ENCODE measurements at places on chromosomes 13 and 19. TPM values are rescaled to one million over a fixed set of nuclear protein-coding genes. Genes with fewer than 3 reads are reported as not detected.

GRCh38 chr13:41969072-41969471 is 8.2 kb upstream of the VWA8 start:
- H3K36me3 ChIP-seq: no peaks in the 10 kb centered on the region
- no peak overlapping the region for H3K27ac ChIP-seq
- no peak for DNase-seq

DNA sequence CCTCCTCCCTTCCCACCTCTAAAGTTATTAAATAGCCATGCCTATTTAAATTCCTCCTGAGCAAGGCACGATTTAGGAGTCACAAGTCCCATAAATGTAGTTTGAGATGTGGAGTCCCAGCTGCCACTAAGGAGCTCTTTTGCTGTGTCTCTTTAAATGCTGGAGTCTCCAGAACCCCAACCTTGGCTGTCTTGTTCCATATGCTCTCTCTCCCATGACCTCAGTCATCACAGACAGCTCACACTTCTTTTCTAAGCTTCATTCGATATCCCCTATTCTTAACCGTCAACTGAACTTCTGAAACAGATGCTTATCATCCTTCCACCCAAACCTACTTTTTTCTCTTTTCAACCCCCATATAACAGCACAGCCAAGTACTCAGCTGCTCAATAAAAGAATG is 197.1 kb downstream of the VWA8 start:
- no peaks in the 10 kb centered on the region for H3K4me1 ChIP-seq
- DNase-seq: no peak
- no peaks in the 10 kb centered on the region for H3K36me3 ChIP-seq
- H3K27me3 ChIP-seq: no peaks in the 10 kb centered on the region
- H3K27ac ChIP-seq: no peak overlapping the region

GRCh38 chr19:51944798-51945552 is 17.7 kb downstream of the ZNF613 start:
- H3K36me3 ChIP-seq: peaks cover 76% of the 10 kb centered on the region
- no peak overlapping the region for H3K27ac ChIP-seq
- no peaks in the 10 kb centered on the region for H3K4me1 ChIP-seq
- no peak for DNase-seq

- DNase-seq: no peak
- no peaks in the 10 kb centered on the region for H3K27me3 ChIP-seq
- no peak overlapping the region for H3K27ac ChIP-seq
- H3K4me3 ChIP-seq: no peak overlapping the region
Measured at GRCh38 chr13:73274147-73274546, 215.3 kb downstream of the KLF5 start.

DNA sequence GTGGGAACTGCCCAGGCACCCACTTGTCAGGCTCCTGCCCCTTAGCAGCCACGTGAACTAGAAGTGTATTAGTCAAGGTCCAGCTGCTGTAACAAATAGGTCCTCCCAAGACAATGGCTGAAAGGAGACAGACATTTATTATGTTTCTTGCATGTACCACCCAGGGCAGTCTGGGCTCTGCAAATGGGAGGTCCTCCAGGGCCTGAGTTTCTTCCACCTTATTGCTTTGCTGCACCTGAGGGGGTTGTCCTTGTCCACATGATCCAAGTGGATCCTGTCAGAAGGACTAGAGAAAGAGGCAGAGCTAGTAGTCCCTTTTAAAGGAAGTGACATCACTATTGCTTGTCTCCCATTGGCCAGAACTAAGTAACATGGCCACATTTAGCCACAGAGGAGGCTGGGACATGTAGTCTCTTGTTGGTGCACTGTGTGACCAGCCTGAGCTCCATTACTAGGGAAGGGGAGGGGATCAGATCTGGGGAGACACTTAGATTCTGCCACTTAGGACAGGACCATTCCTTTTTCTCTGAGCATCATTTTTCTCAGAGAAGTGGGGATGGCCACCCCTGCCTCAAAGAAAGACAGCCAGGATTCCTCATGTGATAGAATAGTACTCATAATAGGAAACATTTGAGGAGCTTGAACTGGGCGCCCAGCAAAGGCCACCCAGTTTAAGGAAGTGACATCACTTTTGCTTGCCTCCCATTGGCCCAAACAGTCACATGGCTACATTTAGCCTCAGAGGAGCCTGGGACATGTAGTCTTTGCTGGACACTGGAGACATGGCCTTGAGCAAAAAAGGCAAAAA is 15.1 kb downstream of the CC2D1A start:
- no peaks in the 10 kb centered on the region for H3K4me1 ChIP-seq
- H3K27me3 ChIP-seq: no peaks in the 10 kb centered on the region
- peak; percentile 60 for DNase-seq
- peaks cover 53% of the 10 kb centered on the region for H3K36me3 ChIP-seq
- H3K4me3 ChIP-seq: no peak overlapping the region

DNA sequence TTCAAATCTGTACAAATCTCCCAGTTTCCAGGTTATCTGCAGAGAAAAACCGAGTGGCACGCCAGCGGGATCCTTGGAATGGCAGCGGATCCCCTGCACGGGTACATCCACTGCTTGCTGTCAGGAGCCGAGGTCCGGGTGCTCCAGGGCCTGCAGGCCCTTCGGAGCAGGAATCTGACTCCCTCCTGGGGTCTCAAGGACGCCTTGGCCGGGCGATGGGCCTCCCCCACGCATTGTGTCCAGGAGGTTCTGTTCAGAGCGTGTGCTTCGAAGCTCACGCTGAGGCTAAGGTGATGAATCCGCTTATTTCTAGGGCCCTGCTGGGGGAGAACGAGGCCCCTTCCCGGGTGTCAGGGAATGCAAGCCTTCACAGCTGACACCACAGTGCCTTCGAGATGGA is 148.9 kb downstream of the SOX1 start:
- H3K4me1 ChIP-seq: no peaks in the 10 kb centered on the region
- H3K4me3 ChIP-seq: no peak overlapping the region
- H3K27me3 ChIP-seq: peaks cover 34% of the 10 kb centered on the region
- no peak for DNase-seq
- H3K36me3 ChIP-seq: no peaks in the 10 kb centered on the region

GRCh38 chr19:32813862-32814425 is 55.6 kb downstream of the SLC7A9 start:
- H3K4me1 ChIP-seq: no peaks in the 10 kb centered on the region
- no peaks in the 10 kb centered on the region for H3K27me3 ChIP-seq
- no peaks in the 10 kb centered on the region for H3K36me3 ChIP-seq
- no peak for DNase-seq
- no peak overlapping the region for H3K4me3 ChIP-seq

DNA sequence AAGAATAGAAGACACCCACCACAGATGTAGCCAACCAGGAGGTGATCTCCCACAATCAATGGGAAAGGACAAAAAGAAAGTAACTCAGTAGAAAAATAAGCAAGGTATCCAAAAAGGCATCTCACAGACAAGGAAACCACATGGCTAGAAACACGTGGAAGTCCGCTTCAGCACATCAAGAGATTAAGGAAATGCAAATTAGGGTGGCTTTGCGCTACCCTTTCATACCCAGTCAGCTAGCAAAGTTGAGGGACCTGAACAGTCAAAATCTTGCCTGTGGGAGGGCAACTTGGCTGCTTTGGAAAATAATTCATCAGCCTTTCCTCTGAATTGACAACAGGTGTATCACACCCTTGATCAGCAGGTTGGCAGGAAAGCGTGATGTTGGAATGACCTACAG is 11.6 kb upstream of the UQCR11 start:
- no peaks in the 10 kb centered on the region for H3K27me3 ChIP-seq
- no peaks in the 10 kb centered on the region for H3K4me1 ChIP-seq
- no peaks in the 10 kb centered on the region for H3K36me3 ChIP-seq
- H3K27ac ChIP-seq: no peak overlapping the region

GRCh38 chr19:57719424-57719823 is 8.0 kb downstream of the ZNF671 start:
- no peak overlapping the region for H3K27ac ChIP-seq
- no peak for DNase-seq
- peaks cover 60% of the 10 kb centered on the region for H3K36me3 ChIP-seq
- no peaks in the 10 kb centered on the region for H3K27me3 ChIP-seq
- H3K4me3 ChIP-seq: no peak overlapping the region
- no peaks in the 10 kb centered on the region for H3K4me1 ChIP-seq

GRCh38 chr19:11031421-11032070 is 57.7 kb upstream of the LDLR start:
- DNase-seq: no peak
- no peaks in the 10 kb centered on the region for H3K27me3 ChIP-seq
- H3K4me1 ChIP-seq: peaks cover 14% of the 10 kb centered on the region

DNA sequence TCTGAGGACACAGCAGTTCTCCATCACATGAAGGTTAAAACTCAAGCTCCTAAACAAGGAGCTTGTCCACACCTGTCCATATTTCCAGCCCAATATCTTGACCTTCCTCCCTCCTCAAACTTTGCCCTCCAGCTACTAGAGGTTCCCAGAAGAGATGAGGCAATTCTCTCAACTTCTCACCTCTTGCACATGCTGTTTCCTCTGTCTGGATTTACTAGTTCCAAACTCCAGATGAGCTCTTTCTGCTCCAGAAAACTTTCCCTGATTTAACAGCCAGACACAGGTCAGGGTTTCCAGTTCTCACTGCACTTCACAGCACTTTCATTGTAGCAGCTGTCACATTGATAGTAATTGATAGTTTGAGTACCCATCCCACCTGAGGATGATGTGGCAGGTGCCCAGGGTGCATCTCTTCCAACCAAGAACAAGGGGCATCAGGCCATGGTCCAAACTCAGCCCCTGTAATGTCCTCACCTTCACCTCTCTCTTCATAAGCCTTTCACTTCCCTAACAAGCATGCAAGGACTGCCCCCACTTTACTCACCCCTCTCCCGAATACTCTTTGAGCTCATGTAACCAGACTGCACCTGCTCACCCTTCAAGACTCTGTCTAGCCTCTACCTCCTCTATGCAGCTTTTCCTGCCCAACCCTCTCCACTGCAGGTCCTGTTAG is 3.0 kb upstream of the WDFY2 start:
- H3K4me1 ChIP-seq: peaks cover 13% of the 10 kb centered on the region
- no peaks in the 10 kb centered on the region for H3K36me3 ChIP-seq
- H3K27ac ChIP-seq: no peak overlapping the region
- H3K27me3 ChIP-seq: no peaks in the 10 kb centered on the region
- no peak for DNase-seq
- no peak overlapping the region for H3K4me3 ChIP-seq

- H3K27ac ChIP-seq: no peak overlapping the region
- no peaks in the 10 kb centered on the region for H3K36me3 ChIP-seq
- no peak overlapping the region for H3K4me3 ChIP-seq
- no peaks in the 10 kb centered on the region for H3K27me3 ChIP-seq
- no peak for DNase-seq
Measured at GRCh38 chr13:110475550-110476219, 85.8 kb downstream of the RAB20 start.

DNA sequence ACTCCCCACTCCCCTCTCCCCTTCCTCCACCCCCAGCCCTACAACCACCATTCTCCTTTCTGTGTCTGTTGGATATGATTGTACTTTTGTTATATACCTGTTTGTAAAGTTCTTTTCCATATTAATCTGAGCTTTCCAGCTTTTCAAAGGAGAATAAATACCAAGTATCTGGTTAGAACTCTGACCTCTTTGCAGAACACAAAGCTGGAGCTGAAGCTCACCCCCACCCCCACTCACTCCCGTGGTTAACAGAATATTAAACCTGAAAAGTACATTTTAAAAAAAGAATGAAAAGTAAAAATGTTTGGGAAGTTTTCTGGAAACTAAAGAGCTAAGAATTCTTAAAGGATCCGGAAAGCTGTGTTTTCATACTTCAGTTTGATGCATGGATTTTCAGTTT is 155.2 kb upstream of the RNF113B start:
- no peaks in the 10 kb centered on the region for H3K36me3 ChIP-seq
- no peak overlapping the region for H3K4me3 ChIP-seq
- H3K27ac ChIP-seq: no peak overlapping the region
- DNase-seq: no peak

- H3K27ac ChIP-seq: no peak overlapping the region
- no peak for DNase-seq
- peaks cover 8% of the 10 kb centered on the region for H3K4me1 ChIP-seq
- H3K27me3 ChIP-seq: no peaks in the 10 kb centered on the region
- no peaks in the 10 kb centered on the region for H3K36me3 ChIP-seq
Measured at GRCh38 chr13:48726711-48727110, 73.0 kb downstream of the CYSLTR2 start.

DNA sequence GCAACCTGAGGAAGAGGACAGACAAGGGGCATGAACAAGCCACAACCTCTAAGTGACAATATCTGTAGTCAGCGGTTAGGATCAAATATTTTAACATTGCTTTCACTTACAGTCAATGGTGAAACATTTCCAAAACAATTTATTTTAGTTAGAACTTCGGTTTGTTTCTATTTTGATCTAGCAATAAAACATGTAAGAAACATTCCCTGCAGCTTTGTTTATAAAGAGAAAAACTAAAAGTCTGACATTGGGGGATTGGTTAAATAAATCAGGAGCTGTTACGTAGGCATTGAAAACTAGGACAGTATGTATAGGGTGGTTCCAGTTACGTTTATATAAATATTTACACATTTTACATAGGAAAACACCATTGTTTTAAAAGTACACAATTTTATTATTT is 3.4 kb downstream of the URI1 start:
- no peak for DNase-seq
- no peaks in the 10 kb centered on the region for H3K36me3 ChIP-seq
- H3K27ac ChIP-seq: no peak overlapping the region

DNA sequence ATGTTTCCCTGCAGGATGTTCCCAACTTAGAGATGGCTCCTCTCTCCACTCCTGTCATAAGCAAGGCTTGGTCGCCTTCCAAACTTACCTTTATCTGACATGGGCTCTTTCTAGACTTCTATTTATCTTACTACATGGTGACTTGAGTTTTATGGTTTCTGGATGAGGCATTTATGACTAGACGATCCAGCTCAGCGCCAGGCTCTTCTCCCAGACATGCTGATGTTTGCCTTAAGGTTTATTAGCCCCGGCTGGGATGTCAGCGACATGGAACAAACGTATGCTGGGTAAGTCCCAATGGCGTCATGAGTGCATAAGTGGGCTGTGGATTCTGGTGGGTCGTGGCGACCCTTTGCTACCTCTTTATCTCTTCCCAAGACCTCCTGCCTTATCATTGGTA is 39.8 kb upstream of the SLC15A1 start:
- no peak overlapping the region for H3K27ac ChIP-seq
- no peaks in the 10 kb centered on the region for H3K4me1 ChIP-seq
- no peak overlapping the region for H3K4me3 ChIP-seq
- DNase-seq: peak; percentile 12
- H3K36me3 ChIP-seq: no peaks in the 10 kb centered on the region
- no peaks in the 10 kb centered on the region for H3K27me3 ChIP-seq

COG3 gene
- 30.8 TPM for total RNA-seq

PRTN3 gene
- total RNA-seq: 0.29 TPM

VSTM2B gene
- total RNA-seq: not detected

RNASEH2A gene
- total RNA-seq: 118 TPM
